AG04450 (cell line): ENCODE measurements at places on chromosomes 3 and 15. TPM values are rescaled to one million over a fixed set of nuclear protein-coding genes. Genes with fewer than 3 reads are reported as not detected.

NOX5 gene
- 0.15 TPM in 2 replicates for polyA plus RNA-seq

DNA sequence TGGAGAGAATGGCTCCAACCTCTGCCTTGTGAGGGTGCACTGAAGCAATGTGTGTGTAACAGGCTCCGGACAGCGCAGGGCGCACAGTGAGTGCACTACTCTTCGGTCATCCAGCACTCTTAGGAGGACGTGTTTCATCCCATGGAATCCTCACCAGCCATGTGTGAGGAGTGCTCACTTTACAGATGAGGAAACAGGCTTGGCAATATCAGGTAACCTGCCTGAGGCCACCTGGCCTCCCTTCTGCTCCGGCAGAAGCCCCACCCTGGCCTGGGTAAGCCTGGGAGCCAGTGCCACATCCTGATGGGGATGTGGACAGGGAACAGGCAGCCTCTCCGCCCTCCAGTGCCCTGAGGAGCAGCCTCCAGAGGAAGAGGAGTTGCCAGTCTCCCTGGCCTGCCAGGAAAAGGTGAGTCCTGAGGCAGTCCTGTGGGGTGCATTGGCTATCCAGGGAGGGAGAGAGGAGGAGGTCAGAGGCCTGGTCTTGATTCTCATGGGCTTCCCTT is 39.4 kb upstream of the LIMD1 start:
- DNase-seq, result no peak

SH2D7 gene
- 0.04 TPM in 1 of 2 replicates, not detected in the other for polyA plus RNA-seq

GRCh38 chr3:87082796-87083440 is 92.0 kb upstream of the VGLL3 start:
- DNase-seq, result peak; percentile 30

- peak; percentile 27 for DNase-seq
Measured at GRCh38 chr15:44034933-44035624, 160.0 kb downstream of the FRMD5 start.

GRCh38 chr3:46261926-46262594 is 19.8 kb downstream of the CCR3 start:
- DNase-seq, result no peak

CEP97 gene
- 2.4 TPM in 2 replicates for polyA plus RNA-seq

CISH gene
- polyA plus RNA-seq, result 2.4 and 4.1 TPM in 2 replicates

C3orf52 gene
- polyA plus RNA-seq, result 5.8 and 7.0 TPM in 2 replicates

GOLGA6D gene
- polyA plus RNA-seq, result not detected in 2 replicates
